ENCODE measurements at places on chromosomes 13 and 19. TPM values are rescaled to one million over a fixed set of nuclear protein-coding genes. Genes with fewer than 3 reads are reported as not detected.

Gene ING1
- total RNA-seq, result 11.1 TPM

DNA sequence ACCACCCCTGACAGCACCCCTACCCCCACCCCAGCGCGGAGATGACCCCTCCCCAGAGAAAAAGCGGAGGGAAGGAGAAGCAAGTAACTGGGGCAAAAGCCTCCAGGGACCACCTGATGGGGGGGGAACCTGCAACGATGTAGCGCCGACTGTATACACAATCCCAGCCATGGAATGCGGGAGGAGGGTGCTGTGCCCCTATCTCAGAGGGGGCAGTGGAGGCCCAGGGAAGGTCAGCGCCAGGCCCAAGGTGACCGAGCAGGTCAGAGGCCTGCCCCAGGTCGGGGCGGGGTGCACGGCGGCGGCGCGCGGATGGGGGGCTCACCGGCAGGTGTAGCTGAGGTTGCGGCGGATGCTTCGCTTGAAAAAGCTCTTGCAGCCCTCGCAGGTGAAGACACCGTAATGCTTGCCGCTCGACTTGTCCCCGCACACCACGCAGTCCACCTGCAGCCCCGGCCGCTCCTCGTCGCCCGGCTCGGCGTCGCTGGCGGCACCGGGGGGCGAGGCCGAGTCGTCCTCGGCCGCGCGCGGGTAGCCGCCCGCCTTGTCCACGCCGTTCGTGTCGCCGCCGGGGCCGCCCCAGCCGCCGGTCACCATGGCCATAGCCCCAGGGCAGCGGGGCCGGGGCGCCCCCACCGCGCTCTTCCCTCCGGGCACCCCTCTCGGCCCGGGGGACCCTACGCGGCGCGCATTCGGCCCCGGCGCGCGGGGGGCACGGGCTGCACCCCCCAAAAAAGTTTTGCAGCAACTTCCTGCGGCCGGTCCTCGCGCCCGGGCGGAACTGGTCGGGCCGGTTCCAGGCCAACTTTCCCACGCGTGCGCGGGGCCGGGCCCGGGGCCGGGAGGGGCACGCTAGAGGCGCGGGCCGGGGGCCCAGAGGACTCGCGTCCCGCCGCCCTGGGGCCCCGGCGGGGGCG is 843 bp downstream of the NR2F6 start:
- H3K4me3 ChIP-seq, result peak overlapping the region; percentile 42
- no peaks in the 10 kb centered on the region for H3K27me3 ChIP-seq
- peaks cover 6% of the 10 kb centered on the region for H3K4me1 ChIP-seq
- no peak for DNase-seq
- no peak overlapping the region for H3K27ac ChIP-seq

Gene HSPB6
- not detected for total RNA-seq

DNA sequence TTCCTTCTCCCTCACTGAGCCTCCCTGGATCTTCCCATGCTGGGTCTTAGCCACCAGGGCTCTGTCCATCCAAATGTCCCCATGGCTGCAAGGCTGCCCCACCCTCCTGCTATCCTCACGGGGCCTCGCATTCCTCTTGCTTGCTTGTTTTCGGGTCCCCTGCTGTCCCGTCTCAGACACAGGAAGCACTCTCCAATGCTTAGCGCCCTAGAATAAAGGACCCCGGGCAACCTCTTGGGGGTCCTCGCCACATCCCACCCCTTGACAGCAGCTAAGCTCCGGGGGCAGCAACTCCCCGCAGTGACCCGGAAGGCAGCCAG is 23.7 kb downstream of the SH3GL1 start:
- no peak overlapping the region for H3K4me3 ChIP-seq
- H3K27ac ChIP-seq, result peak overlapping the region; percentile 58
- no peaks in the 10 kb centered on the region for H3K36me3 ChIP-seq
- no peaks in the 10 kb centered on the region for H3K27me3 ChIP-seq

DNA sequence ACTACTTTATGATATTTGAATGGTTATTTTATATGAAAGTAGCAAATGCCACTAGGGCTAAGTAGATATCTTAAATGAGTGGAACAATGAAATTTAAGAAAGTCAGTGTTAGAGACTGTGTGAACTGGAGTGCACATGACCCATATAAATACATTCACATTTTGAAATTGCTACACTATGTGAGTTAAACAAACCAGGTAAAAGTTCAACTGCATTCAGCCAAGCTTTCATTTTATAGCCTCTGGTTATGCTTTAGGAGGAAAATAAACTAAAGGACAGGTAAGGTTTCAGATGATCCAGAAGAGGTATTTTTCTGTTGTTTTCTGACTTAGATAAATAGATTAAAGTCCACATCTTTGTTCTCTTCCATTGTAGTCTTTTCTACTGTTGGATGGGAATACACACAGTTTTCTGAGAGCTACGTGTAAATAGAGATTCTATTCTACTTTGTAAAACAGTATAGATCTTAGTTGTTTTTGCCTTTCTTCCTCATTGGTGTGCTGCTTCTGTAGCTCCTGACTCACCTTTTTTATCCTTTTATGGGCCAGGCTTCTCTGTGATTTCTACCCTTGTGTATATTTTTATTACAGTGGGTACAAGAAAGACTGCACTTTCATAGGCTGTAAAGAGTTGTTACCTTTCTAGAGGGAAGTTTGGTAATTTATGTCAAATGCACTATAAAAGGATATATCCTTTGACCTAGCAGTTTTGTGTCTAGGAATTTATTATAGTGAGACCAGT is 54.6 kb upstream of the KCTD4 start:
- no peaks in the 10 kb centered on the region for H3K27me3 ChIP-seq
- peaks cover 7% of the 10 kb centered on the region for H3K36me3 ChIP-seq
- H3K27ac ChIP-seq, result no peak overlapping the region
- H3K4me1 ChIP-seq, result peaks cover 12% of the 10 kb centered on the region
- no peak overlapping the region for H3K4me3 ChIP-seq
- no peak for DNase-seq

DNA sequence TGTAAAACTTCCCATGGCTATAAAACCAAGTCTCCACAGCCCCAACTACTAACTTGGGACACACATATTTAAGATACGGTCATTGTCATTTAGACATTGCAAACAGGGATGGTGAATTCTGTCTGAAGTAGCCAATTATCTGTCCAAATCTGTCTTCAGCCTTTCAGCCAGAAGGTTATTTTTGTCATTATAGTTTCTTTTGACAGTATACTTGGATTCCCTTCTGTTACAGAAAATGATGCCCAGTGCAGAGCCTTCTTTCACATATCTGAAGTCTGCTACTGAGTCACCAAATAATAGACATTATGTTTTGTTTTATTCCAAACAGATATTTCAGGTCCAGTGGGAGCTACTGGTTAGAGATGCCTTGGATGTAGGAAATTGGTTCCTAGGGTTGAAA is 452.4 kb upstream of the HTR2A start:
- H3K27me3 ChIP-seq, result no peaks in the 10 kb centered on the region
- H3K27ac ChIP-seq, result no peak overlapping the region
- DNase-seq, result no peak
- no peaks in the 10 kb centered on the region for H3K36me3 ChIP-seq
- H3K4me3 ChIP-seq, result no peak overlapping the region

DNA sequence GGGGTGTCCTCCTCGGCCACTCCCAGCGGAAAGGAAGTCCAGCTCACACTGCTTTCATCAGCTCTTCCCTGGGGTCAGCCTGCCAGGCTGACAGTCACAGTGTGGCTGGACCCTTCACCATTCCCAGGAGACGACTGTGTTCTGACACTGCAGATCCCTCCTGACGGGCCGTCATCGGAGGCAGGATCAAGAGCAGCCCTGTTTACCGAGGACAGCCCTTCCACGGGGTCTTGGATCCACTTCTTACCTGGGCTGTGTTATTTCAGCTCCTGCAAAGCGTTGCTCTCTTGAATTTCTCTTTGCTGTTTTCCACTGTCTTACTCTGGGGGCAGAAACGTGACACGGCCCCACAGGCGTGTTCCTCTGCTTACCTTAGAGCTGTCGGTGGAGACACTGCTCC is 149.9 kb upstream of the SOX1 start:
- no peak for DNase-seq
- no peak overlapping the region for H3K27ac ChIP-seq
- H3K4me3 ChIP-seq, result no peak overlapping the region
- H3K4me1 ChIP-seq, result no peaks in the 10 kb centered on the region

DNA sequence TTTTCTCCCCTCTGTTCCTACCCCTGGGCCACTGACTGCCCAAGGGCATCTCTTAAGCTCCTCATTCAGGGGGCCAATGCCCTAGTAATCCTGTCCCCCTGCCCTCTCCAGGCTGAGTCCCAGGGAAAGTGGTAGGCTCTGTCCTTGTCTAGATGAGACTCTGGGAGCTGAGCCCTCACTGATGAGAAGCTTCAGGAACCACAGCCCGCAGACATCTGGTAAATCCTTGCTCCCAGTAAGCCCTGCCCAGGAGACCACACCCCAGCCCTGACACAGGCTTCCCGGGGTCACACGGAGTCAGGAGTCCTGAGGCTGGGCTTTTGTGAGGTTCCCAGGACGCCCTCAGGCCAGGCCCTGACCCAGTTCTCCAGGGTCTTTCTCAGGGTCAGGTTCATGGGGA is 1.9 kb downstream of the CEACAM4 start:
- peaks cover 2% of the 10 kb centered on the region for H3K36me3 ChIP-seq
- H3K27me3 ChIP-seq, result peaks cover 20% of the 10 kb centered on the region
- H3K4me3 ChIP-seq, result no peak overlapping the region

GRCh38 chr13:71477735-71478134 is 389.3 kb downstream of the DACH1 start:
- no peaks in the 10 kb centered on the region for H3K36me3 ChIP-seq
- no peak overlapping the region for H3K27ac ChIP-seq
- DNase-seq, result no peak
- H3K4me1 ChIP-seq, result no peaks in the 10 kb centered on the region
- no peaks in the 10 kb centered on the region for H3K27me3 ChIP-seq

DNA sequence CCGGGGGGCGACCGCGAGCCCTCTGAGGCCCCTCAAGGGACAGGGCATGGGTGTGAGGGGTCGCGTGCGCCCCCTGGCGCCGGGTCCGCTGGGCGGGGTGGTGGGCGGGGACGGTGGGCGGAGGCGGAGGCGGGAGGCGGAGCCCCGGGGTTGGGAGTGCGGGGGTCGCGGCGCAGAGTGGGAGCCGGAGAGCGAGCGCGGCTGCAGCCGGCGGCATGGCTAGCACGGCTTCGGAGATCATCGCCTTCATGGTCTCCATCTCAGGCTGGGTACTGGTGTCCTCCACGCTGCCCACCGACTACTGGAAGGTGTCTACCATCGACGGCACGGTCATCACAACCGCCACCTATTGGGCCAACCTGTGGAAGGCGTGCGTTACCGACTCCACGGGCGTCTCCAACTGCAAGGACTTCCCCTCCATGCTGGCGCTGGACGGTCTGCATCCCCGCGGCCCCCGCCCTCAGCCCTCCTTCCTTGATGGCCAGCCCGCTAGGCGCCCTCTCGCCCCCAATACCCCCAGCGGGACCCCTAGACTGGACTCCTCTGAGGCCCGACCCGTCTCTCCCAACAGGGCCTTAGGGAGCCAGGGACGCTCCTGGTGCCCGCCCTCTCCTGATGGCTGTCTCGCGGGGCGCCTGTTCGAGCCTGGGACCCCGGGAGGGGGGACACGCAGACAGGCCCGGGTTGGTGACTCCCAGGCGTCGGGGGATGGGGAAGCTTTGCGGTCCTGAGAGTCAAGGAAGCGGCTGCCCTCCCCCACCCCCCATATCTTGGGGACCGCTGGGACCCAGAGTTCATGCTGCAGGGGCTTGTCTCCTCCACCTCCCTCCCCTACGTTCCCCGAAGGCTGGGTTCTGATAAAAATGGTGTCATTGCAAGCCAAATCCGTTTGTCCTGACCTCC is at the start of gene CLDN10:
CLDN10 (plus strand) TSS at position 182 of the 903 bp plus-strand sequence; CDS start at position 216, 34 bp downstream.
- peaks cover 5% of the 10 kb centered on the region for H3K36me3 ChIP-seq
- H3K4me1 ChIP-seq, result no peaks in the 10 kb centered on the region
- no peak within 1 kb of the TSS for H3K27ac ChIP-seq

DNA sequence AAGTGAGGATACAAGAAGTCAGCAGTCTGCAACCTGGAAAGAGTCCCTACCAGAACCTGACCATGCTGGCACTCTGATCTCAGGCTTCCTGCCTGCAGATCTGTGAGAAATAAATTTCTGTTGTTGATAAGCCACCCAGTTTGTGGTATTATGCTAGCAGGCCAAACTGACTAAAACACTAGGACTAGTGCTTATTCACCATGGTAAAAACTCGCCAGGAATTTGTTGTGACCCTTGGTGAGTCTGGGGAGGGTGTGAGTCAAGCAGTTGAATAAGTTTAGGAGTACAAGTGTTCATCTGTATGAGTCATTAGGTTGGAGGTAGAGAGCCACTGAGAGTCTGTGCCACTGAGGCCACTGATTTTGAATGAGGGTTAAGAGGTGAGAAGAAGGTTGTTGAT is 3.6 kb downstream of the ZIK1 start:
- H3K27me3 ChIP-seq, result no peaks in the 10 kb centered on the region
- DNase-seq, result no peak
- no peak overlapping the region for H3K4me3 ChIP-seq
- H3K36me3 ChIP-seq, result peaks cover 75% of the 10 kb centered on the region

DNA sequence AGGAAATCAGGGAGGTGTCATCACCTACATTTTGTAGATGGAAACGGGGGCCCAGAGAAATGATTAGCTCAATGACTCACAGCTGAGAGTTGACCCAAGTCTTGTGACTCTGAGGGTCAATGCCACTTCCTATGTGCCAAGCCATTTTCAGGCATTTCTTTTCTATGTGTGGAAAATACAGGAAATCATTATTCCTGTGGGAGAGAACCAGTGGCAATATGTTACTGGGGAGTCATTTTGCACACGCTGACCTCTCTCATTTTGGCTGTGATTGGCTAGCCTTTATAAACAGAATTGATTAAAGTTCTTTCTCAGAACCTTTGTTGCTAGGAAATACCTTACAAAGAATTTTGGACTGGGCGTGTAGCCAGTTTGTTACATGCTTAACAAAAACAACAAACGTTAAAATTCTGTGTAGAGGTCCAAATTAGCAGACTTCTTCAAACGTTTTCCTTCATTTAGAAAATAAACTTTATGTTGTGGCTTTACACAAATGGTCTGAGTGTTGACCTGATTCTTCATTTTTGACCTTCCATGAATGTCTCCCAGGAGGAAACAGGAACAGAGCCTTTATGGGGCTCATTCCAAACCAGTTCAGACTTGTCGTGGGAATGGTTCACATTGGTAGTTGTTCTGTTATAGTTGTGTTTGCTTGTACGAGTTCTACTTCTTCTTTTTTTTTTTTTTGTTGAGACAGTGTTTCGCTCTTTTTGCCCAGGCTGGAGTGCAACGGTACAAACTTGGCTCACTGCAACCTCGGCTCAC is 11.4 kb downstream of the PCCA start:
- no peak overlapping the region for H3K4me3 ChIP-seq
- peak overlapping the region; percentile 48 for H3K27ac ChIP-seq
- peaks cover 30% of the 10 kb centered on the region for H3K4me1 ChIP-seq
- H3K36me3 ChIP-seq, result no peaks in the 10 kb centered on the region
- H3K27me3 ChIP-seq, result no peaks in the 10 kb centered on the region
- DNase-seq, result no peak
